ENCODE measurements at places on chromosomes 3 and 15. TPM values are rescaled to one million over a fixed set of nuclear protein-coding genes. Genes with fewer than 3 reads are reported as not detected.

The SLC22A14 gene
- total RNA-seq: not detected

The GASK1A gene
- 1.9 TPM for total RNA-seq

The ALPK3 gene
- total RNA-seq: 6.9 TPM

- peak; percentile 49 for DNase-seq
Observed at GRCh38 chr15:87477737-87478686, 778.5 kb downstream of the NTRK3 start.

DNA sequence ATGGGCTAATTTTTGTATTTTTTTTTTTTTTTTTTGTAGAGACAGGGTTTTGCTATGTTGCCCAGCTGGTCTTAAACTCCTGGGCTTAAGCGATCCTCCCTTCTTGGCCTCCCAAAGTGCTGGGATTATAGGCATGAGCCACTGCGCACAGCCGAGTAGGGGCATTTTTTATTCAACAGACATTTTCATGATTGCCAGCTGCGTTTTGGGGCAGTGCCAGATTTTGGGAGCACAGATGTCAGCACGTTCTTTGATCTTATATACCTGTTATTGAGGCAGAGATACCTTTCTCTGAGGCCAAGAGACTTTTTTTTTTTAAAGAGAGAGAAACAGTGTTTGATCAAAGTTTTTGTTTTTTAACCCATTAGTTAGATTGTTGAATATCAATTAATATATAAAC is 16.8 kb downstream of the NEO1 start:
- no peak for DNase-seq

DNA sequence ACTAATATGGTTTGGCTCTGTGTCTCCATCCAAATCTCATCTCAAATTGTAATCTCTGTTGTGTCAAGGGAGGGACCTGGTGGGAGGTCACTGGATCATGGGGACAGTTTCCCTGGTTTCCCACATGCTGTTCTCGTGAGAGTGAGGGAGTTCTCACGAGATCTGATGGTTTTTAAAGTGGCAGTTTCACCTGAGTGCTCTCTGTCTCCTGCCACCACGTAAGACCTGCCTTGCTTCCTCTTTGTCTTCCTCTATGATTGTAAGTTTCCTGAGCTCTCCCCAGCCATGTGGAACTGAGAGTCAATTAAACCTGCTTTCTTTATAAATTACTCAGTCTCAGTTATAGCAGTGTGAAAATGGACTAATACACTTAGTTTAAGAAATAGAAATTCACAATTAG is 228.9 kb downstream of the CD47 start:
- no peak for DNase-seq

- no peak for DNase-seq
Observed at GRCh38 chr3:109116031-109116430, 1.9 kb downstream of the MORC1 start.

- DNase-seq: peak; percentile 41
Observed at GRCh38 chr3:106004137-106004681, 135.4 kb upstream of the CBLB start.

DNA sequence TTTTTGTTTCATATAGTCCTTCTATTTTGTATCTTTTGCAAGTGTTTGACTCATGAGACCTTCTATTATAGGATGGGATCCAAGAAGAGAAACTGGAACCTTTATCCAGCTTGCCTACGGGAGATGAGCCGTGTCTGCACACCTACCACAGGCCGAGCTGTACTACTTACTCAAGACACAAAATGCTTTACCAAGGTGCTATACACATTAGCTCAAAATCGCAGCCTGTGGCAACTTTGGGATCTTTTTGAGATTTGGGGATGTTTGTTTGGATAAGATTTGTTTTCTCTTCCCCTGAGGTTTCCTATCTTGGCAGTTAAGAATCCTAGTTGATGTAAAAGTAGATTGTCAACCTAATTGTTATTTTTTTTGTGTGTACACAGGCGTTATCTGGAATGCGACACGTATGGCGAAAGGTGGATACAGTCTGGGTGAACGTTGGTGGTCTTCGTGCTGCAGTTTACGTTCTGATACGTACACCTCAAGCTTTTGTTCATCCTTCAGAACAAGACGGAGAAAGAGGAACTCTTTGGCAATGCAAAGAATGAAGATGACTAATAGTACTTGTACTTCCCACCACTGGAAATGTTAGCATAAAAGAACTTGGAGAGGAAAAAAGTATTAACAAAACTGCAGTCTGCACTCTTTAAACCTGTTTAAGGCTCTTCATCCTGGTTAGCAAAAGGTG is 13.1 kb upstream of the SETD5 start:
- DNase-seq: no peak

Measured in PC-3 (cell line).